ENCODE measurements at places on chromosomes 6 and 20.

- peak; percentile 32 for ATAC-seq
Measured at GRCh38 chr20:61953037-61954021, 112.4 kb downstream of the TAF4 start.

GRCh38 chr6:27205375-27206278, 41.9 kb upstream of the PRSS16 start:
- ATAC-seq, result no peak

GRCh38 chr20:35304956-35305355, 12.7 kb upstream of the FAM83C start:
- no peak for ATAC-seq

GRCh38 chr6:134317471-134318131, at the start of gene SGK1:
SGK1 (minus strand) TSS chr6:134318112; CDS start chr6:134317460, 652 bp downstream.
- peak; percentile 53 for ATAC-seq

GRCh38 chr20:57421253-57422220, 30.3 kb downstream of the RBM38 start:
- no peak for ATAC-seq

DNA sequence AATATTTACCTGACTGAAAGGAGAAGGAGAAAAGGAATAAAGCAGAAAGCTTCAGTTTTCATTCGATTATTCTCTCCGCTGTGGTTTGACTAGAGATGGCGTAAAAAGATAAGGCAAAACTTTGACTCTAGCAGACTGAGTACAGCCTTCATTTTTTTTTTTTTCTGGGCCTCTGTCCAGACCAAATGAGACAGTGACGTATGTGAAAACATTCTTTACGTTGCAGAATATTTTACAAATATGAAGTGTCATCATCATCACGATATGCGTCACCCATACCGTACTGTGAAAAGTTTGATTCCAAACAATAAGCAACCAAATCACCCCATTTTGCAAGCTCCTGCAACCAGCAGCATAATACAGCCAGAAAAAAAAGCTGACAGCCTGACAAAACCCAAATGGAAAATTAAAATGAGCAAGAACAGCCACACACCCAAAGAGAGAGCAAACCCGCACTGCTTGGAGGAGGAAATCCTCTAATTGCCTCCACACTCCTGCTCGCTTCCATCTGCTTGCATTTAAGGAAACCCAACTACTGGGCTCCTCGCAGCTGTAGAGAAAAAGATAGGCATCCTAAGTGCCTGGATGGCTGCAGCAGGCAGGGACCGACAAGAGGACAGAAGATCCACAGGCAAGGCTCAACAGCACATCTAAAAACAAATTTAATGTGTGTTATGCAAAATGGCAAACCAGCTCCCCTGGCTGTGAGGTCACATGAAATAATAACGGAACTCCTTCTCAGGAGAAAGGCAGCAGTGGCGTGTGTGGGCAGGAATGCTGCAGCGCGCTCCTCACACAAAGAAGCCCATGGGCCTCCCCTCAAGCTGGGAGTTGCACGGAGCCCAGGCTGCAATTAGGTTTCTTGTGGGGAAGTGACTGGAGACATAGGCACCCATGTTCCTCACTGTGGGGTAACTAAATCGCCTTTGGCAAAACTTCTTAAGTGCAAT, 113.1 kb downstream of the FYN start:
- ATAC-seq, result no peak

DNA sequence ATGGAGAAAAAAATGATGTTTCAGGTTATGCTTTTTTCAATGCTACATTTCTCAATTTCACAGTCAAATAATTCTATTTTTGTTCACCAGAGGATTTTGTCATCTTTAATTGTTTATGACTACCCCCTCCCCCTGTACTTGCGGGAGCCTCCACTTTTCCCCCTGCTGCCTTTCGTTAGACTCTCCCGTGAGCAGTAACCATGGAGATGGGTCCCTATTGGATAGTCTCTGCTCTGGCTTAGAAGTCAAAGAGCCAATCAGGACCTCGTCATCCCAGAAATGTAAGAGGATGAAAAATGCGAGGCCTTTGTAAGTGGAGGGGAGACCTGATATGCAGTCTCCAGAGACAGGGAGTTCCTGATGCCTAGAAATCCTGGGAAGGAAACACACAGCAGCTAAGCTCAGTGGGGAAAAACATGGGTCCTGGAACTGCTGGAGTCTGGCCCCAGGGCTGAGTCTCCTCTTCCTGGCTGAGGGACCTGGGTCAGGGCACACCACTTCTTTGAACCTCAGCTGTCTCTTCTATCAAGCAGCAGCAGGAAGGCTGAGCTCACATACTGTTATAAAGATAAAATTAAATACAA, 298.7 kb downstream of the TSHZ2 start:
- no peak for ATAC-seq

GRCh38 chr20:21982559-21982958, 277.1 kb downstream of the PAX1 start:
- ATAC-seq, result no peak

- no peak for ATAC-seq
Measured at GRCh38 chr6:1695546-1696462, 86.1 kb downstream of the FOXC1 start.

GRCh38 chr6:55958790-55959189, 83.4 kb upstream of the BMP5 start:
- no peak for ATAC-seq

DNA sequence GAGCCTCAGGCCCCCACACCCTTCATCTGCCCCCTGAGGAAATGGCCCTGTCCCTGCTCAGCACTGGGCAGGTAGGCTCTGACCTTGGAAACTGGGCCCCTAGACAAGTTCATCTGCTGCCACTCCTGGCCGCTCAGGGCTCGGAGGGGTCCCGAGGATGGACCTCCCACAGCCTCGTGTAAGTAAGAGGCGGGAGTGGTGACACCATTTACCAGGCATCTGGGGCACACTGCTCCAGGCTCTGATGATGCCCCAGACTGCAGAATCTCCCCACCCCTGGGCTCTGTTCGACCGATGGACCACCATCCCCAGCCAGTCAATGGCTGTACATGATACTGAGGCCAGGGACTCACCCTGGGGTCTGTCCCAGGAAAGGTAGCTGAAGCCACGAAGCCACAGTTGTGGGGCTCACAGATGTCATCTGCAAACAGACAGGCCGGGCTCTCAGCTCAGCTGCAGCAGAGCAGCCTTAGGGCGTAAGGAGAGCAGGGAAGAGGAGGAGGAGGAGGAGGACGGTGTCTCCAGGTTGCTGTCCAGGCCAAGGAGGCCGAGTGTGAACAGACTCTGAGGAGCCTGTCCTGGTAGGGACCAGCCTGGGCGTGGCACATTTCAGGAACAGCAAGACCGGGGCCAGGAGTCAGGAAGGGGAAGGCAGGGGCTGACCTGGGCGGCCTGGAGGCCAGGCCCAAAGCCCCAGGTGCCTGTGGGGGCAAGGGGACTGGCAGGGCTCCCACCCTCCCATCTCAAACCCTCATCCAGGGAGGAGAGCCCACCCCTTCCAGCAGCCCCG, 300.4 kb downstream of the TAF4 start:
- ATAC-seq, result no peak

DNA sequence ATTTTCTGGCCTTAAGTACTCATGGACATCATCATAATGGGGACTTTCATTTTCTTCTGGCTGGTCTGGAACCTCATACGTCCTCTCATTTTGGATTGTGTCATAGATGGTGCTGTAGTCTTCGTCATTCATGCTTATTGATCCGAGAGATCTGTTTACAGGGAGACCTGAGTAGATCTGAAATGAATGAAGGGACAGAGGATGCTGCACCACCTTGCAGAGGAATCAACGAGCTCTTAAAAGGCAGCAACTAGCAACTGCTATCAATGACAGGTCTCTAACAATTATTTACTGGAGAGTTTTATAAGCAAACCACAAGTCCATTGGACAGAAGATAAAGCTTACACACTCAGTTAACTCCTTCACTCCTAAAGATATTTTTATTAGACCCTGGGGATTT, 49.7 kb upstream of the ENPP4 start:
- no peak for ATAC-seq

DNA sequence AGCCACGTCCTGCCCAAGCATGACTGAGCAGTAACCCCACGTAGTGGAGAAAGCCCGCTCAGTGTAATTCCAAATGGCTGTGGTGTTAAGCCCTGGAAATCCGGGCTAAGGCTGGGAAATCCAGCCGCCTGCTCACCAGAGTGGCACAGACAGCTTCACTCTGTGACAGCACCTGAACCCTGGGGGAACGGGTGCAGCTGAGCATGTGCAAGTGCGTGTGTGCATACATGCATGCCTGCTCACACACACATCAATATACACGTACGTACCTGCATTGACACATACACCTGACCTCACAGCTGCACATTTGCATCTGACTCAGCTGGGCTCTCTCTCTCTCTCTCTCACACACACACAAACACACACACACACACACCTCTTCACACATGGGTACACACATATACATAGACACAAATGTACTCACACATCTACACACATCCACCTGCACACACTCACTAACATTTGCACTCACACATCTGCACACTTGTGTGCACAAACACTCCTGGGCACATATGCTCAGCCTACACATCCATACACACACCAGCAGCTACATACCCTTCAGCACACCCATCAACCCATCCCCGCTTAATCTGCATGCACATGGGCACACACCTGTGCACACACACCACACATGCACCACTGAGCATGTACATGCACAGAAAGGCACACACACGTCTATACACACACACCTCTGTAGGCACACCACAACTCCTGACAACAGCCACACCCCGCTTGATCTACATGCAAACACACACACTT, 114.1 kb downstream of the GRM4 start:
- ATAC-seq, result peak; percentile 47

DNA sequence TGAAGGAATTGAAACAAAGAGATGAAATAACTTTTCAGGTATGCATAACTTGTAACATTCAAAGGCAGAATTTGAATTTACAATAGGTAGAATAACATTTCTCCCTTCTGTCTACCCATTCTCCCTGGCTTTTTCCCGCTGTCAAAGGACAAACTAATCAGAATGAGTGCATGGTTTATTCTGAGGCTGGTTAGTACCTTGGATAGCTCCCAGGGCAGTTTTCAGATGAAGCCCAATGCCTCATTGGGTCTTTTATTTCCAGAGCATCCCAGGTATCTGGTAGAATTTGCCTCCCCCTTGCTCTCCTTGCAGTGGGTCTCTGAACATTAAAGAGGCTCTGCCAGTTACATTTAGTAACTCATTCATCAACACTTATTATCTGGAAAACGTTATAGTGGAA, 665.5 kb downstream of the BCKDHB start:
- no peak for ATAC-seq

GRCh38 chr6:54541541-54541940, 233.3 kb downstream of the TINAG start:
- no peak for ATAC-seq

- peak; percentile 46 for ATAC-seq
Measured at GRCh38 chr6:106512048-106512967, 117.0 kb downstream of the RTN4IP1 start.

DNA sequence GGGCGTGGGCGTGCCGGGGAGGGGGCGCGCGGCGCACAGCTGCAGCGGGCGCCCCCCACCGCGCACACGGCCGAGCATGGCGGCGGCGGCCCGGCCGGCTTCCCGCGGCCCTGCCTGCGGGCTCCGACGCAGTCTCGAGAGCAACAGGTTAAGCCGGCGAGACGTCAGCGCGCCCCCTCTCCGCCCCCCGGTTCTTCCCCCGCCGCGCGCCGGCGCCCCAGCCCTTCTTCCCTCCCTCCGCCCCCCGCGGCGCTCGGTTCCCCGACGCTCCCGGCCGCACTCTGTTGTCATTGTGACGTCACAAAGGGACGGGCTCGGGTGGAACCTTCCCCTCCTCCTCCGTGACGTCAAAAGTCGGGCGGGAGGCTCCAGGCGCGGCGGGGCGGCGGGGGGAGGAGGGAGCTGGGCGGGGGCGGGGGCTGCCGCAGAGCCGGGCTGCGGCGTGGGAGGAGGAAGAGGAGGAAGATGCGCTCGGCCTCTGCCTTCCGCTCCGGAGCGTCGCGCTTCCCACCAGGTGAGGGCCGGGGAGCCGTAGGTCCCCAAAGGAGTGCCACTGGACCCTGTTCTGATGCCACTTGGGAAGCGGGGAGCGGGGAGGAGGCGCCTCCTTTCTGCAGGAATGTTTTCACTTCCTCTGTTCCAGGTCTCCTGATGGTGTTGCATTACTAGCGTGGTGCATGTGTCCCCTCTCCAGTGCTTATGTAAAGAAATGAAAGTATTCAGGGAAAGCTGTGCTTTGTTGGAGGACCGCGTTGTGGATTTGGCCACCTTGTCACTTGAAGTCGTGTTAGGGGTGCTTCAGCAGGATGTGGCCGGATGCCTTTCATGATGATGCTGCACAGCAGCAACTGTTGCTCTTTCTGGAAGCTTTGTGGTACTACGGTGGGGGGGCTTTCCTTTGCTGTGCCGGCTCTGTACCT, 2.8 kb downstream of the JARID2 start:
- ATAC-seq, result peak; percentile 74

GRCh38 chr20:49247169-49247723, 28.0 kb downstream of the DDX27 start:
- no peak for ATAC-seq

DNA sequence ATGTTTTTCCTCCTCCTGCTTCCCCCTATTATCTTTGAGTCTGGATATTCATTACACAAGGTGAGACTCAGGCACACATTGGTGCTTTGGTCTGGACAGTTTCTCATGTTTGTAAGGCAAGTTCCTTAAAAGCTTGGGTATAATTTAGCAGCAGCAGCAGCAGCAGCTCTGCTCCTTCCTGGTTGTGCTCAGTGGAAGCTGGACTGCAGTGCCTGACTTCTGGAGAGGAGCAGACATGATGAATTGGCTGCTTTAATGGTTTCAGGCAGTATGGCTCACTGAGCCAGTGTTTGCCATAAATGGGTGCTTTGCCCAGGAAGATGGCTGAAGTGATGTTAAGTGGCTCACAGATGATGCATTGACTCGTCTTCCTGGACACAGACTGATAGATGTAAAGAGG, 32.4 kb downstream of the SLC9A8 start:
- ATAC-seq, result peak; percentile 17

DNA sequence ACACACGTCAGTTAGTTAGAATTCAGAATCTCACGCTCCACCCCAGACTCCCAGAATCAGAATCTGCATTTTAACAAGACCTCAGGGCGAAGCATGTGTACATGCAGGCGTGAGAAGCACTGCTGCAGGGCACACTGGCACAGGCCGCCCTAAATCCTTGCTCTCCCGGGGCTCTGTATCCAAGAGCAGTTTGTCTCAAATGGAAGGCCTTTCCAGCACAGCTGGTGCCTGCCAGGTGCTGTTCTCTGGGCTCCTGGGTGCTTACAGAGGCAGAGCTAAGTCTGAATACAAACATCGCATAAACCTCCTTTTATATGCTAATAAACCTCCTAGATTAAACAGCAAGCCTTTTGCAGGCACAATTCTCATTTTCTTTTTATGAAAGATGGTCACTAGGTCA, 119.1 kb upstream of the CD93 start:
- no peak for ATAC-seq

DNA sequence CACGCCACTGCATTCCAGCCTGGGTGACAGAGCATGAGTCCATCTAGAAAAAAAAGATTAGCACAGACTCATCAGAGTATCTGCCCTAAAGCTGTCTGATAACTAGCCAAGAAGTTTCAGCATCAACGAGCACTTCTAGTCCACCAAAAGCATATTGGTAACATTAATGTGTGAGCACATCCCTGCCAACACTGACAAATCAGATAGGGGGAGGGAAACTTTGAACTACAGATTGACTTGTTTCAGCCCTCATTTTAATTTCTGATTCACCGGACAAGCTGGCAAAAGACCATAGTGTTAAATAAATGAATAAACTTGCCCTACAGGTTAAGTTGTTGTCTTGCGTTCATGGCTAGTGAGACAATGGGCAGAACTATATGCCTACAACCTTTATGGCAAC, 7.7 kb upstream of the SEC63 start:
- peak; percentile 73 for ATAC-seq
